ENCODE measurements at places on chromosomes 13 and 19.

DNA sequence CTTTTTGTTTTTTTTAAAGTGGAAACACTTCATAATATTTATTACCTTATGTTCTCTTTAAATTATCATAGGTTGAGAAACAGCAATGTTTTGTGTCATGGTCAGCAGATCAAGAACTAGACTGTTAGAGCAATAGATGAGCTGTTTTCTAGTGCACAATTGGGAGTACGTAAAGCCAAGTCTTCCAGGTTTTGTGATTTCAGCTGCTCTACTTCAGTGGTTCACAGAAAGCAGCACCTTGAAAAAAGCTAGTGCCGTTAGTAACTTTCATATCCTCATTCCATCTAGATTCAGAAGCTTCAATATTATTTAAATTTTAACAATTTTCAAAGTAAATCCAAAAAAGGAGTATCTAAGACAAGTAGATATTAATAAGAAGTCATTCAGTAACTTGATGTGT is 1.9 kb downstream of the GPR18 start:
- DNase-seq, result no peak

- peak; percentile 40 for DNase-seq
These were observed 31.6 kb upstream of the SLC46A3 start for GRCh38 chr13:28750187-28751045.

DNA sequence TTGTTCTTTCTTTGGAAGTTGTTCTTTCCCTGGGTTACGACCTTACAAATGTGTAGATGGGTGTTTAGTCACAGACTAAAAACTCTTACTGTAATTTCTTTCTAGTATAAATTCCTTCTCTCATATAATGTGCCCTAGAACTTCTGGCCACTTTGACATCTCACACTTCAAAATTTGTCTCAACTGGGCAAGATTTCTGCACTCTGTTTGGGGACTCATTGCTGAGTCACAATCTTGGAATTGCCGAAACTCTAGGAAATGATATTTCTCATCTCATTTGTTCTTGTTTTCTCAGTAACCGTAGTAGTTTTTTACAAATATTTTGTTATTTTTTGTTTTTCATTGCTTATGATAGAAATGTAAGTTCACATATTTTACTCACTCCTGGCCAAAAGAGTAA is 2523.2 kb upstream of the PCDH20 start:
- DNase-seq, result no peak

GRCh38 chr13:32222046-32222676 is 93.0 kb downstream of the ZAR1L start:
- no peak for DNase-seq

DNA sequence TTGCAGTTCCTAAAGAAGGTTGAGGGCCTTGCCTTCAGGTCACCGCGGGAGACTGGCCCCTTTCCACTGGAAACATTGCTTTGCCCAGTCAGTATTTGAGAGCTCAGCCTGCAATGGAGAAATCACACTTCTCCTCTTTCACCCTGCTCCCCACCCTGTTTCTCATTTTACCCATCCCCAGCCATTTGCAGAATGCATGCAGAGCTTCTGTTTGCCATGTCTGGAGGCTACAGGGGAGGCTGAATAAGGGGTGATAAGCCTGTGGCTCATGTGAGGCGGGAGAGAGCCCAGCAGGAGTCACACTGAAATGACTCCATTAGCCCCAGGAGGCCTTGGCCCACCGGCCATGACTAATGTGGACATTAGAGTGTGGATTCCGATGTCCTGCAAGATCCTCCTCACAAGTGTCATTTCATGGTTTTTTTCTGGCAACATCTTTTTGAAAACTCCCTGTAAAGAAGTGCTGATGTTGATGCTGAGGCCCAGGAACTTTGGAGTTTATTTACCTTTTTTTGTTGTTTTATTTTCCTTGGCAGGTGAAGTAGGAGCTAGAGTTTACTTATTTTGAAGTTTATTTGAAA is 6.3 kb downstream of the SPINT2 start:
- DNase-seq, result no peak

GRCh38 chr19:8641908-8642547 is 11.6 kb downstream of the NFILZ start:
- DNase-seq, result peak; percentile 56

DNA sequence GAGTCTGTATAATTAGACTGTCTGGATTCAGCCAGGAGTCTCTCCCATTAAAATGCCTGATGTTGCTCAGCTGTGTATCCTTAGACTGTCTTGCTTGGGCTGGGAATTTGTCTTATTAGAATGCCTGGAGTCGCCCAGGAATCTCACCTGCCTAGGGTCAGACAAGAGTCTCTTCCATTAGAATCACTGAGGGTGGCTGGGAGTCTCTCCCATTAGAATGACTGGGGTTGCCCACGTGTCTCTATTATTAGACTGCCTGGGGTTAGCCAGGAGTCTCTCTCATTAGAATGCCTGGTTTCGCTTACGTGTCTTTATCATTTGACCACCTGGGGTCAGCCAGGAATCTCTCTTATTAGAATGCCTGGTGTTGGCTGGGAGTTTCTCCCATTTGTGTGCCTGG is 1450.0 kb downstream of the UQCRFS1 start:
- no peak for DNase-seq

DNA sequence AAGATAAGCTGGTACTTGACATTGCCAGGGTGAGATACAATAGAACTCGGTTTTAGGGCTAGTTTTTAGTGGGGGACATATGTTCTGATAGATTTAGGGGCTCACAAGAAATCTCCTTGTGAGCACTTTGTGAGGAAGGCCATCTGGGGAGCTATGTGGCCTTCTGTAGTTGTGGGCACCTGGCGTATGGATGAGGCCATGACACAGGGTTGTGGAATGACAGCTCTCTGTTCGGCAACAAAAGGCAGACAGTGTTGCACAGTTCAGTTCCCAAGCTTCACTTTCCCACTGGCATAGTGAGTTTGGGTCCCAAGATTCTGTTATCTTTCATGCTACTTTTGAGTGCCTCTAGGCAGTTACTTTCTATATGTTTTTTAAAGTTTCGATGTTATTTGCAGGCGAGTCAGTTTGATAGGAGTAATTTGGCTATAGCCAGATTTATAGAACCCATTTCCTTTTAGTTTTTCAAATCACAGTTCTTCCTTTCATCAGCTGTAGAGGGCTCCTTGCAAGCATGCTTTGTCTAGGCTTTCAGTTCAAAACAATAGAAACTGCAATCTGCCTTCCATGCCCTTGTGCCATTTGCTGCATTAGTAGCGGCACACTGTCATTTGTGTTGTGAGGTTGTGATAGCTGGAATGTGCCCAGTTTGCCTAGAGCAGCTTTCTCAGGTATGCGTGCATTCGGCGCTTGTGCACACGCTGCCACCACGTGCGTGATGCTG is 70.6 kb upstream of the TEX29 start:
- no peak for DNase-seq

DNA sequence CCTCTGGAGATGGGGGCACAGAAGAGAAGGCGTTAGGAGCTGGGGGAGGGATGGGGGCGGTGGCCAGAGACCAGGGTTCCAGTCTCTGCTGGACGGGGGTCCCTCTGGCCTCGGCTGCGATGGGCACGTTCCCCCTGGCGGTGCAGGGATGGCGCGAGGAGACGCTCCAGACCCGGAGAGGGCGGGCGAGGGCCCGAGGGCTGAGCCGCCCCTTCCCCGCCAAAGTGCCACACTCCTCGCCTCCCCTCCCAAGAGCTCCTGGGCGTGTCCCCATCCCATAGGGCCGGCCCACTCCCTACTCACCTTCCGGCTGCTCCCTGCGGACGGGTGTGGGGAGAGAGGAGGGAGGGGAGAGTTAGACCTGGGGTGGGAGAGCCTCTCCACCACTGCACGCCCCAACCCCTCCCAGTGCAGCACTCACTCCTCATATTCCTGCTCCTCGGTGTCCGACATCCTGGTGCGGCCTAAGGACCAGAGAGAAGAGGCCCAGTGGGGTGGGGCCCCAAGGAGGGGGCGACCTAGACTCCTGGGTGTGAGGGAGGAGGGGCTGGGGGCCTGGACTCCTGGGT is 2.2 kb downstream of the TNNT1 start:
- DNase-seq, result no peak

DNA sequence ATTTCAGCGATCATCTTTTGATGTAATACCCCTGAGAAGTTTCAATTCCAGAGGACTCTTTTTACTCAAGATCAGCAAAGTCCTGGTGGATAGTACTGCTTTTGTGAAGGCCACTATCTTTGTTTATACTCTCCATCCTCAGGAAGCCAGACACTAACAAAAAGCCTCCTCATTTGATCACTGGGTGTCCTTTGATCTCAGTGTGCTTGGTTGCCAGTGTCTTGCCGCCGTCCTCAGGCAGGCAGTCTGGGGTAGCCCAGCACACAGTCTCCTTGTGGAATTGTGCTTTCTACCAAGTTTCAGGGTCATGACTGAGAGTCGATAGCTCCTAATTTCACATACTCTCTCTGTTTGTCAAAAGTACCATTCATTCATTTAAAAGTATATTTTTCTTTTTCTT is 762.2 kb downstream of the EFNB2 start:
- DNase-seq, result no peak

- no peak for DNase-seq
These were observed 248.5 kb downstream of the SLITRK1 start for GRCh38 chr13:83633746-83634145.

GRCh38 chr19:36771261-36772231 is 1.1 kb downstream of the ZNF850 start:
- DNase-seq, result no peak

DNA sequence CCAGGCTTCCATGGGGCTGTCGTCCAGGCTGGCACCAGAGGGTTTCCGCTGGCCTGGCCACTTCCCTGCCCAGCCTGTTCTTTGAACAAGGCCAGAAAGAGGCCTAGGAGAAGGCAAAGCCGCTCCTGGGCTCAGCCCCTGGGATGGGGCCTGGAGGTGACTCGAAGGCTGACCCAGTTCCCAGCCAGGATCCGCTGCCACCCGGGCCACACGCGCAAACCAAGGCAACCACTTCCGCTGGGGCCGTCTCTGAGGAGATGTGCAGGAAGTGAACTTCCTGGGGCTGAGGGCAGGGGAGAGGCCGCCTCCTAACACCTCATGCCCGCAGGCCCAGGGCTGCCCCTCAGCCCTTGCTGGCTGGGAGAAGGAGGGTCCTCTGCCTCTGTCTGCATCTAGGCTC is 15.2 kb downstream of the PLEKHF1 start:
- DNase-seq, result peak; percentile 25

DNA sequence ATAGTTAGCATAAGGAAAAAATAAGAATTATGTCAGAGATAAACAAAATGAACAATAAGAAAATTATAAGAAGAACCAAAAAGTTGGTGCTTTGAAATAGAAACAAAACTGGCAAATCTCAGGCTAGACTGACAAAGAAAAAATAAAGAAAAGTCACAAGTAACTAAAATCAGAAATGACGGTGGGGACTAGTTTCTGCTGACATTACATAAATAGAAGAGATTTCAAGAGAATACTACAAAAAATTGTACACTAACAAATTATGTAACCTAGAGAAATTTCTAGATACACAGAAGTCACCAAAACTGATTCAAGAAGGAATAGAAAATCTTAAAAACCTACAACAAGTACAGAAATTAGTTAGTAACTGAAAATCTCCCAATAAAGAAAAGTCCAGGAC is 355.6 kb upstream of the SGCG start:
- DNase-seq, result no peak

DNA sequence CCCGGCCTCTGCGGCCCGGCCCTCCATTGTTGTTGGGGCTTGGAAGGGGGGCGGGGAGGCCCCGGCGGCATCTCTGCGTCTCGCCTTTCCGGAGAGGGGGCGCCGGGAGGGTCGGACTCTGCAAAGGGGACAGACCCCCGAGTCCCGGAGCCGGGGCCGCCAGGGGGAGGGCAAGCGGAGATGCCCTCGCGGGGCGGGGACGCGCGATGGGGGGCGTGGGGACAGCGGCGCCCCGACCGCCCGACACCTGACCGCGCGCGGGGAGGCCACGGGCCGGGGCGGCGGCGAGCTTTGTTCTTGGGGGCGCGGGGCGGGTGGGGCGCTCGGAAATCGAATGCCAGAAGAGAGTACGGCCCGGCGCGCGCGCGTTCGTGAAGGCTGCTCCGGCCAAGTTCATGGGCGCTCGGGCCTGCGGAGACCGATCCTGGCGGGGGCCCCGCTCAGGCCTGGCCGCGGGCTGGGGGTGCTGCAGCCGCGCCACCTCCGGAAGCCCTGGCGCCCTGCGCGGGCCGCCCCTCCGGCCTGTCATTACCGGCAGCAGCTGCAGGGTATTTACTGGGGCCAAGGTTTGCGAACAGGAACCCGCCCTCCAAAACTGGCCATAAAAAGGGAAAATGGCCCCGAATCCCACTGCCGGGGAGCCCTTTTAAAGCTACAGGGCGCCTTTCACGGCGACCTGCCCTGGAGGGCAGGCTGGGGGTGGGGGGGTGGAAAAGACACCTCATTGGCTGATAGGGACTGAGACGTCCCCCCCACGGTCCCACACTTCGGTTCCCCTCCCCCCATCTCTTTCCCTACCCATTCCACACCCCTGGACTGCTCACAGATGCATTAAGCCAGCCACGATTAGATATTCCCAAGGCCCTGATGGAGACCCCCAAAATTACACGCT is 11.1 kb upstream of the NANOS3 start:
- DNase-seq, result no peak

DNA sequence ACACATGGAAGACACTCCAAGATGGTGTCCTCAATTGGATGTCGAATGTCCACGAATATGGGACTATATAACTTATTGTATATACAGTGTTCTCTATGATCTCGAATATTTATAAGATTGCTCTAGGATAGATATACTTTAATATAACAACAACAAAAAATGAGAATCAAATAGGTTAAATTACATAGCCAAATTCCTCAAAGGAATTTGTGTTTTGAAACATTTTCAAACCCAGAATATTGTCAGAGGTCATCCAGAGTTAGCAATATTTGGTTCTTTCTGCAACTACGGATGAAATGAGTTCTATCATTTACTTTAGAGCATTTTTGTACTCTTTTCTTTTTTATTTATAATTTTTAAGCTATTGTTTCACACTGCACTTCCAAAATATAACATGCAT is 857.8 kb downstream of the GPC5 start:
- no peak for DNase-seq

GRCh38 chr19:30686176-30686820 is 314.1 kb downstream of the ZNF536 start:
- DNase-seq, result no peak

DNA sequence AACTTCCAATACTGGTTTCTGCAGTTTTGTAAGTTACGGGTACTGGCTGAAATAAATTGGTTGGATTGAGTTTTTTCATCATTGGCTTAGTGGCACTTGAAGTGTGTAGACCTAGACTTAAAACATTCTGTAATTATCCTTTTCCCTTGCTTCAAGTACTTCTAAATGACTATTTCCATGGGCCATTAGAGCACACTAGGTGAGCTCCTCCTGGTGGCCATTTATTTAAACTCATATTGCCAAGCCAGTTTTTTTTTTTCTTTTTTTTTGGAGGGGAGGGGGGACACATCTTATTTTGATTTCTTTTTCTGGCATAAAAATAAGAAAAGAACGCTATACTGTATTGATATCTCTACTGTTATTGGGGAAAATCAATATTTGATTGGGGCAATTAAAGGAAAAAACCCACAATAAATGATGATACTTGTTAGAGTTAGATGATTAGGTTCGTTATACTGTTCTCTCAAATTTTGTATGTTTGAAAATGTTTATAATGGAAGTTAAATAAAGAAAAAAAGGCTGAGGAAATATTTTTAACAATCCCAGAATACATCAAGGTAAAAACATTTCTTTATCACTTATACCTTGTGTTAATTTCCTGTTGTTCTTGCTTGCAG is 82.9 kb downstream of the PDS5B start:
- peak; percentile 59 for DNase-seq

GRCh38 chr13:85896516-85897450 is 97.6 kb upstream of the SLITRK6 start:
- DNase-seq, result no peak

- DNase-seq, result no peak
These were observed 15.0 kb downstream of the NUFIP1 start for GRCh38 chr13:44974056-44974793.
